NCI-H1105 (cell line): ENCODE measurements at places on chromosomes 12 and 14.

- DNase-seq = no peak
These were observed 44.7 kb upstream of the NUDT4 start for GRCh38 chr12:93333054-93333453.

DNA sequence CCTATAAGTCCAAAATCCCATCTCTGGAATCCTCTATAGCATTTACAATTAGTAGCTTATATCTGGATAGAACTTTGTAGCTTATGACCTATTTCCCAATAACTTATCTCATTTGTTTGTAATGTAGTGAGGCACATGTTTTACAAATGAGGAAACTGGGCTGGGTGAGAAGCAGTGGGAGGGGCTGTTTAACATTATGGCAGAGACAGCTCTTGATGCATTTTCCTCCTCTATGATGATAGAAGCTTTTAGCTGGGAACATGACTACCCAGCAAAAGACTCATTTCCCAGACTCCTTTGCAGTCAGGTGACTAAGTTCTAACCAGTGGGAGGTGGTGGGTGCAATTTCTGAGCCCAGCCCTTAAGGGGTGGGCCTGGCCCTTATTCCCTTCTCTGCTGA is 179.7 kb downstream of the TTC8 start:
- no peak for DNase-seq

DNA sequence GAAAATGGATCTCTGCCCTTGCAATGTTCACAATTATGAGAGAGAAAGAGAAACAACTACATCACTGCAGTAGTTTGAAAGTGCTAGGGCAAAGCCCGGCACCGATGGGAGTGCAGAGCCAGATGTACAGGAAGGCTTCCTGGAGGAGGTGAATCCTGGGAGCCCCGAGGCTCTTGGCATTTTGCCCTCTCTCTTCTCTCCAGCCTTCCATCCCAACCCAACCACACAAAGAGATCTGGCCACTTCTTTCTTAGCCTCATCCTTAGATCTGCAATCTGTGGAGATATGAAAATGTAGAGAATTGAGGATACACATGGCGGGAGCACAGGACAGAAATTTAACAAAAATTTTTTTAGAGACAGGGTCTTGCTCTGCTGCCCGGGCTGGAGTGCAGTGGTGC is 3.3 kb upstream of the PAPLN start:
- no peak for DNase-seq

DNA sequence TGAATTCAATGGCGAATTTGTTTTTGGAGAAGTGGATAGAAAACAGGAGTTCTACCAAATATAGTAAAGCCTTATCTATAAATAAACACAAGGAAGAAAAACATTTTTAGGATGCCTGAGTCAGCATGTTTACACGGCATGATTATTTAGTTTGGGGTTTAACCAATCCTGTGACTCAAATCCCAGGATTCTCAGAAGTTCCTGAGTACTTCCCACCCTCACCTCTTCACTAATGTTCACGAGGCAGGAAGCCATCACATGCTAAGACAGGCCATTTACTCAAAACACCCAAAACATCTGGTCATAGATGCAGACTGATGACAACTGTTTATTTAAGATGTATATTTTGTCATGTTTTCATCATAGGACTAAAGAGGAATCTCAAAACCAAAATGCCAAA is 3.4 kb upstream of the GLRX5 start:
- no peak for DNase-seq

DNA sequence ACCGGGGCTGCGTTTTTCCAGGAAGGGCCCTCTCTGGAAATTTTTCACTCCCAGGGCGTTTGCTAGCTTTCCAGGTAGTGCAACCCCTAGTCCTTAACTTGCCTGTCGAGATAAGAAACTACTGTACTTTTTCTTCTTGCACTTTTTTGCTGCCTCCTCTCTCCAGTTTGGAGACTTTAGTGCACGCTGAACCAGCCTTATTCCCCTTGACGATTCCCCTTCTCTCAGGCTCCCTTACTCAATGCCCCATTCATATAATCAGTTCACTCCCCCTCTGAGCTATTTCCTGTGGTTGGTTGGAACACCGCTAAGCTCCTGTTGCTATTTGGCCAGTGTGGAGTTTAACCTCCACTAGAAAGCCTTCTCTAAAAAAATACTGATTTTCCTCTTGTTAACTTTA is 682 bp downstream of the CREBL2 start:
- peak; percentile 27 for DNase-seq

DNA sequence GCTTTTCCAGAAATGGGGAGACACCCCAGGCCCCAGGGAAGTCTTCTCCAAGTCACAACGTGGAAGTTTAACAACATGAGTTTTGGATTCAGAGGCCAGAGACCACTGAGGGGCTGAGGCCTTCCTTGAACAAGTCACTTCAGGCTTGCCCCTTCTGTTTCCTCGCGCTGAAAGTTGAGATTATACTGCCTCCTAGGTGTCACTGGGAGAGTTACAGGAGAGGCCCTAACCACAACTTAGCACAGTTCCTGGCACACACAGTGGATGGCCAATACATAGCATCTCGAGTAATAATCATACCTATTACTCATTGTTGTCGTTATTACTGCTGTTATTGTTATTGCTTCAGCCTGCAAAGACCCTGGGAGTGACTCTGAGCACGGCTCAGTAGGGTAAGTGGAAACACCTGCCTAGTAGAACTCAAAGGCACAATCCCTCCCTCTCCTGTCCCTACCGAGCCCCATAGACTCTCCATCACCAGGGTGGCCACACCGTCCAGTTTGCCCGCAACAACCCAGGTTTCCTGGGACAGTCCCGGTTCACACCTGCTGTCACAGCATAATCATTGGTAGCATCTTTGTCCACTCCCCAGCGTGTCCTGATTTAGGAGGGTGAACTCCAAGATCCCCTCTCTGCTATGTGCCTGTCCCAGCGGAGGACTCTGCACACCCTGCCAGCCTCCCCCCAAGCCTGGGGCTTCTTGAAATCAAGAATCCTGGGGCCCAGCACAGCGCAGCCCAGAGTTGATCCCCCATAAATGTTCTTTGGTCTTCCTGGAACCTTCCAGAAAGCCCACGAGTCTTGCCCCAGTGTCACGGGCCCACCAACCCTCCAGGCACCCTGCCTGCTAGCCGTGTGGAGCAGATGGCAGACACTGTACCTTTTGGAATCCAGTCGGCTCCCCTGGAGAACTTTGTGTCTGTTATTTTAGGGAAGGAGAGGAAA is 85.0 kb downstream of the SYNE3 start:
- DNase-seq = no peak

GRCh38 chr14:94028450-94028826 is 2.3 kb downstream of the OTUB2 start:
- no peak for DNase-seq

- DNase-seq = peak; percentile 62
These were observed 23.3 kb downstream of the DMAC2L start for GRCh38 chr14:50335389-50335788.
